ENCODE measurements at places on chromosomes 2 and 18. TPM values are rescaled to one million over a fixed set of nuclear protein-coding genes. Genes with fewer than 3 reads are reported as not detected.

Gene ARHGEF33
- 4.2 TPM for total RNA-seq

Gene CXCR1
- 0.66 TPM for total RNA-seq

Gene ZSWIM2
- total RNA-seq = not detected

Gene TRIM43
- total RNA-seq = not detected

Gene TMEM178A
- 7.5 TPM for total RNA-seq

Gene PDE1A
- total RNA-seq = 21.6 TPM

Gene MALT1
- total RNA-seq = 19.2 TPM

Gene IL36A
- total RNA-seq = not detected

Gene CPLX4
- not detected for total RNA-seq

Gene RTTN
- 25.3 TPM for total RNA-seq

Gene ALLC
- 11.4 TPM for total RNA-seq

Data from tibial nerve (tissue), 4 donors.